Kidney epithelial cell (primary cell): ENCODE measurements at places on chromosomes 1 and 21.

DNA sequence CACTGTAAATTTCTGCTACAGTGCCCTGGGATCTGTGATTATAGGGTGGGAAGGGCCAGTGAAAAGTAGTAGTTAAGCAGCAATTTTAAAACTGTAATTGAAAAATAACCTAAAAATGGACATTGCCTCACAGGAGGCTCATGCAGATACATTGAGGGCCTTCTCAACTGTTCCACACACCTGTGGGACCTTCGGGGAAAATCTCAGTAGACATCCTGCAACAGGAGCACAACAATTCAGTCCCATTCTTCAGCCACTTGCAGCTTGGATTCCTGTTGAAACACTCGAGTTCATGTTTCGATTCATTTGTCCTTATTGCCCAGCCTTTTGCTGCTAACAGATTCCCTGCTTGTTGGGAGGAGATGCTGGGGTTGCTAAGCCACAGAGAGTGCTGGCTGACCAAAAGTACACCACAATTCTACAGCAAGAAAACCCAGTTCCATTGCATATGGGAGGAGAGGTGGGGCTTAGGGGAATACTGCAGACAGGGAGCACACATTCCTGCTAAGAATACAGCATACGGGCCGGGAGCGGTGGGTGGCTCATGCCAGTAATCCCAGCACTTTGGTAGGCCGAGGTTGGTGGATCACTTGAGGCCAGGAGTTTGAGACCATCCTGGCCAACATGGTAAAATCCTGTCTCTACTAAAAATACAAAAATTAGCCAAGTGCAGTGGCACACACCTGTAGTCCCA is 4.5 kb downstream of the TMCC2 start:
- DNase-seq = no peak

GRCh38 chr1:185050823-185051451 is 5.6 kb downstream of the RNF2 start:
- DNase-seq = no peak

DNA sequence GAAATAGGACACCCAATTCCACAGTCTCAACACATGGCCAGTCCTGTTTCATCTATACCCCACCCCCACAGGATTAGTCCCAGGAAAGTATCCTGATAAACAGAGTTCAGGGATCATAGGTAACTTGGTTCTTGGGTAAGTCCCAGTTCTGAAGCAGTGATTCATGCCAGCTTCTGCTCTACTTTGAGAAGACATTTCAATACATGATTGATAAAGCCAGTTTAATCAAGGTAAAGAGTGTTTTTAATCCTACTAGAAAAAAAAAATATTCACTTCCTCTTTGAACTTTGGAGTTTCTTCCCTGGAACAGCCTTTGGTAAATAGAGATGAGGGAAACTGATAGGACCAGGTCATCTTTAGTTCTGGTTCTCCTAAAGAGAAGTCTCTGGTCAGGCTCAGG is 142.4 kb downstream of the TLR5 start:
- DNase-seq = no peak

DNA sequence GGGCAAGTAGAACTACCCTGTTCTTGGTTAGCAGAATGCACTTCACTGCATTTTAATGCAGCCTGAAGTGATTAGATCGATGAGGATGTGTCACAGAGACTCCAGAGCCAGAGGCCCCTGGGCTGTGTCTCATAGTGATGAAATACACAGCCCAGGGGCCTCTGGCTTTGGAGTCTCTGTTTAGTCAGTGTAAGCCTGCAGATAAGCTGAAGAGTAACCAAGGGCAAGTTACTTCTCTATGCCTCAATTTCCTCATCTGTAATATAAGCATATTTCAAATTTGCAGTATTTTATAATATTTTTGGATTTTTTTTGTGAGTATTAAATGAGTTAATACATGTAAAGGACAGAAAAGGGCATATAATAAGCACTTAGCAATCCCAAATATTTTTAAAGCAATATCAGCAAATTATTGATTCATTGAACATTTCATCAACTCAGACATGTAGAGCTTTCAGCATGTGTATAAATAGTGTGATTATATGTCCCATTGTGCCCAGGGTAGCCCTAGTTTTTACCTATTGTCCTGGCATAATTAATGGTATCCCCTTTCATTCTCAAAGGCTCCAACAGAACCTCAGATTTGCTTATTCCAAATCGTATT is 23.6 kb upstream of the APOBEC4 start:
- DNase-seq = no peak

- no peak for DNase-seq
Measured at GRCh38 chr1:53214376-53214940, 6.0 kb downstream of the CZIB start.

DNA sequence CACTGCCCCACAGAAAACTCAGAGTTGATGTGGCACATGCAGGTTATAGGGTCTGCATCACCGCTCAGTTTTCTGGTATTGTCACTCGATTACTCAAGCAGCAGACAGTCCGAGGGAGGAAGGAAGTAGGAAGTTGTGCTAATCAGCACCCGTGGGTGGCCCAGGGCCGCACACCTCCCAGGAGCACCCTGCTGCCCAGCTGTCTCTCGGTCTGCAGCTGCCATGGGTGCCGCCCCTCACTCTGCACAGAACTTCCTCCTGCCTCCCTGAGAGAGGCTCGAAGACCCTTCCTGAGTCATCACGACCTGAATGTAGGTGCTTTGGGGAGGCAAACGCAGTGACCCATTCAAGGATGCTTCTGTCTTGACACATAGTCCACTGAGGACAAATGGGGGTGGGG is 4.2 kb upstream of the TFF3 start:
- no peak for DNase-seq

GRCh38 chr1:157691285-157691920 is 9.2 kb downstream of the FCRL3 start:
- no peak for DNase-seq

DNA sequence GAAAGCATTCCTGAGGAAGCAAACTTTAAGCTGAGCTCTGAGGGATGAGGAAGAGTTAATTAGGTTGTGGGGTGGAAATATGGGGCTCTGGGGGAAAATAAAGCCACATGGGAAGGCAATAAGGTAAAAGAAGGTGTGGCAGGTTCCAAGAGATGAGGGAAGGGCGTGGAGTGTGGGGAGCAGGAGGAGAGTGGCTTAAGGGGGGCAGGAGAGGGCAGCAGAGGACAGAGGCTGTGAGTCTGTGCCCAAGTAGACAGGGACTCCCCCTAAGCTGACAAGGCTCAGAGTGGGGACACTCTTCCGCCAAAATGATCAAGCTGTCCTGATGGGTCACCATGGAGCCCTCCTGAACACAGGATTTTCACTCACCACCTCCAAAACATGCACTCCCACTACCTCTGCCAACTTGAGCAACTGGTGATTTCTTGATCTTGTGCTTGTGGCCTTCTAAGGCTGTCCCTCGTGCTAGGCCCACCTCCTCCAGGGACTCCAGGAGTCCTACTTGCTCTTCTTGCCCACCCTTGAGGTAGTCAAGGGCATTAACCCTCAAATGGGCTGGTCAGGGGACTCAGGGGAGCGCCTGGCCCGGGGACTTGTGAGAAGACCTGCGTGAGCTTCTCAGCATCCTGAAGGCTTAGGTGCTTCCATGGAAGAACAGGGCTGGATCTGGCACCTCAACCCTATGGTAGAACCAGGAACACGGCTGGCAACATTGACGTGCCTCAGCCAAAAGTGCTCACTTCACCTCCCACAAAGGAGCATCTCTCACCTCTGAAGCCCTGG is 23.4 kb downstream of the DMAP1 start:
- DNase-seq = no peak
